ENCODE measurements at places on chromosomes 7 and 10.

GRCh38 chr7:82081644-82082224 is 311.9 kb upstream of the HGF start:
- DNase-seq: no peak

DNA sequence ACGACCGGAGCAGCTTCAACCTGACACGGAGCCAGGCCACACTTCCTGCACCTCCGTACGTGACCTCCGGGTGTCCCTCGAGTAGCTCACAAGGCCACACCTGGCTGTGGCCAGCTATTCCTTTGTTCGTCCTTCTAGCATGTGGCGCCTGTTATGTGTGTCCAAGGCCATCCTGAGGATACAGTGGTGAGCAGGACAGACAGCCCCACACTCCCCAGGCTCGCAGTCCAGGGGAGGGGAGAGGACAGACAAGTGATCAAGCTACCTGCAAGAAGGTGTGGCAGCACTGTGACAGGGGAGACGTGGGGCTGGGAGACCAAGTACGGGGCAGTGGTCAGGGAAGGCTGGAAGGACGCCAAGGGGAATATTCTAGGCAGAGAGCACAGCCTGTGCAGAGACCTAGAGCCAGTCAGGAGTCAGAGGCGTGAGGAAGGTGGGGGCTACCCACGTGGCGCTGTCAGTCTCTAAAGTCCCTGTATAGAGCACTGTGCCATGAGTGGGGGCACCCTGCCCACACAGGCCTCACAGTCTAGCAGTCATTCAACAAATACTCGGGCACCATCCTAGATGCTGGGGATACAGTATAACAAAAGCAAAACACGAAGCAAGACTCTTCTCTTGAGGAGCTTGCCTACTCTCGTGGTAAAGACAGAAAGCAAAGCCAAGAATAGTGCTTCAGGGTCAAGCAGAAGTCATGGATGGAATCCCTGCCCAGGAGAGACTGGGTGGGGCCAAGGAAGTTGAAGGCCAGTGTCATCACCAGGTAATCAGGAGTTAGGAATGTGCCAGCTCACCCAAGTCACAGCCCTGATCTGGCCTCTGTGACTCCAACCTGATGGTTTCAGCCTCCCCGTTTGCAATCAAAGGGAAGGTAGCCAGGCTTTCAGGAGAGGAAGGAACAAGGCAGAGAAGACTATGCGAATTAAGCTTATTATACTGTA is 58.6 kb downstream of the PROSER2 start:
- DNase-seq: no peak

DNA sequence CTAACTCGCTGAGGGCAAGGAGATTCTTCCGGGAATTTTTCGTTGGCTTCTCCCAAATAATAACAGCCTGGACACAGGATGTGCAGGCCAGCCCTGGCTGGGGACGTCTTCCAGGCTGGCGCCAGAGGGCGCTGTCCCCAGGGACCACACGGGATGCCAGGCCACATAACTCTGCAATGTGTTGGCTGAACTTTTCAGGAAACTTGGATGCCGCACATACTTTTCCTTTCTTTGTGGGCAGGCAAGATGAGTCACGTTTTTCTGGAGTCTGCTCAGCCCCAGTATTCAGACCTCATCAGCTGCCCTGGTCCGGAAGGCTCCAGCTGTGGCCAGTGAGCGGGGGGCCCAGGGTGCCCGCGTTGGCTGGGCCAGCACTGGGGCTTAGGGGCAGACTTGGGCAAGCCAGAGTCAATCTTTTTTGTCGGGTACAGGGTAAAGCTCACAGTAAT is 122.7 kb downstream of the PRKAG2 start:
- DNase-seq: peak; percentile 26

- no peak for DNase-seq
Measured at GRCh38 chr10:49375611-49376010, 20.3 kb downstream of the DRGX start.

GRCh38 chr10:77291596-77292505 is 345.8 kb downstream of the KCNMA1 start:
- DNase-seq: no peak

DNA sequence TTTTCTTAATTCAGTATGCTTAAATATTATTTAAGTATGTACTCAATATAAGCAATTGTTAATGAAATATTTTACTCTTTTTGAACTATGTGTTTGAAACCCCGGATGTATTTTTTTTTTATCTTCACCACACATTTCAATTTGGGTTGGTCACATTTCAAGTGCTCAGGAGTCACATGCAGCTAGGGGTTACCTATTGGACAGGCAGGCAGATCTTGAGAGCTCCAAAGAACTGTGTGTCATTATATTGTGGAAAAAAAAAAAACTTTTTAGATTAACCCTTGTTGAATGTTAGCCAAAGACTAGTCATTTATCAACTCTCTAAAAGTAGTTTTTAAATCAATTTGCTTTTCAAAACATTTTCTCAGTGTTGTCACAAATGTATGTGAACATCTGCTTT is 37.2 kb downstream of the IKZF1 start:
- DNase-seq: no peak

- no peak for DNase-seq
Measured at GRCh38 chr10:1632596-1632995, 104.7 kb downstream of the ADARB2 start.

GRCh38 chr7:45044338-45044737 is 44.3 kb downstream of the CCM2 start:
- no peak for DNase-seq

DNA sequence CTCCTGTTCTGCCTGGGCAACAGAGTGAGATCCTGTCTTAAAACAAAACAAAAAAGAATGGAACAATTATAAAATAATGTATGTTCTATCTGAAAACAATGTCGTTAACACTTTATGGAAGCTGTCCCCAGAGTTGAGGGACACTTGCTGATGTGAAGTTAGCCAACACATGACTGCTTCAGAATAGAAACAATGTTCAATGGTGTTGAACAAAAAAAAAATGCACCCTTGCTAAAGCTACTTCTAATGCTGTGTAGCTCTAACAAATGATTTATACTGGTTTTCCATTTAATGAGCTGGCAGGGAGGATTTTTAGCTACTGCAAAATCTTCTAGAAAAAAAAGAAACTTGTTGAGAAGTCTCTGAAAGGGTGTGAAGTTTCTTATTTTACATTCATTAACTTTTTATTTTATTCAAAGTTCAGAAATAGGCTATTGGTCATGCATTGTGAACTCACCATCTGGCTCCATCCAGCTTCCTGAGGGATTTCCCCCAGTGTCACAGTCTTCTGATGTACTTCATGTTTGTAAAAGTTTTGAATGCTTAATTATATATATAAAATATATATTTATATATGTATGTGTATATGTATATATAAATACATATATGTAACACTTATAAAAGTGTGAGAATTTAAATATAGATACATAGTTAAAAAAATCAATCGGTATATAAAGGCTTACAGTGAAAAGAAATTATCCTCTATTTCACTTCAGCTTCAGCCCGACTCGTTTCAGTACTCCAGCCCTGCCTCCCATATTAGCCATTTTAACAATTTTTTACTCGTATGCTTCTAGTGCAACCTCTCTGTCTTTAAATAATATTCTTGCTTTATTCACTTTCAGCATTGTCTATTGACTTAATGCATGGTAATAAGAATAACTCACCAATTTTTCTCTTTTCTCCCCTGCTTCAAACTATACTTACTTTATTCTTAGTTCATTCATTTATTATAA is 35.0 kb downstream of the HDAC9 start:
- DNase-seq: no peak

DNA sequence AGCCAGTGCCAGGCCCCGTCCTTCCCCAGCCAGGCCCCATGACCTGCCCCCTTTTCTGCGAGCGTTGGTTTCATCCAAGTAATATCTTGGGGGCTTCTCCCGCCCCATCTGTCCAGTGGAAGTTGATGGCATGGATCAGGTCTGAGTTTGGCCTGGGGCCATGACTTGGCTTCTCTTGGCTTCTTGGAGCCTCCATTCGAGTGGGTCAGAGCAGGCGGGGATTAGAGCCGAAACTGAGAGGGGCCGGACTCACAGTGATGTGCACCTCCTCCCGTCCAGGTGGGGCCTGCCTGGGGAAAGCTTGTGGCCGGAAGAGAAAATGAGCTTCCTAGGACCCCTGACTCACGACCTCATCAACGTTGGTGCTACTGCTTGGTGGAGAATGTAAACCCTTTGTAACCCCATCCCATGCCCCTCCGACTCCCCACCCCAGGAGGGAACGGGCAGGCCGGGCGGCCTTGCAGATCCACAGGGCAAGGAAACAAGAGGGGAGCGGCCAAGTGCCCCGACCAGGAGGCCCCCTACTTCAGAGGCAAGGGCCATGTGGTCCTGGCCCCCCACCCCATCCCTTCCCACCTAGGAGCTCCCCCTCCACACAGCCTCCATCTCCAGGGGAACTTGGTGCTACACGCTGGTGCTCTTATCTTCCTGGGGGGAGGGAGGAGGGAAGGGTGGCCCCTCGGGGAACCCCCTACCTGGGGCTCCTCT is 15.1 kb upstream of the LIMK1 start:
- no peak for DNase-seq

GRCh38 chr10:84265418-84265817 is 20.6 kb downstream of the RGR start:
- no peak for DNase-seq

DNA sequence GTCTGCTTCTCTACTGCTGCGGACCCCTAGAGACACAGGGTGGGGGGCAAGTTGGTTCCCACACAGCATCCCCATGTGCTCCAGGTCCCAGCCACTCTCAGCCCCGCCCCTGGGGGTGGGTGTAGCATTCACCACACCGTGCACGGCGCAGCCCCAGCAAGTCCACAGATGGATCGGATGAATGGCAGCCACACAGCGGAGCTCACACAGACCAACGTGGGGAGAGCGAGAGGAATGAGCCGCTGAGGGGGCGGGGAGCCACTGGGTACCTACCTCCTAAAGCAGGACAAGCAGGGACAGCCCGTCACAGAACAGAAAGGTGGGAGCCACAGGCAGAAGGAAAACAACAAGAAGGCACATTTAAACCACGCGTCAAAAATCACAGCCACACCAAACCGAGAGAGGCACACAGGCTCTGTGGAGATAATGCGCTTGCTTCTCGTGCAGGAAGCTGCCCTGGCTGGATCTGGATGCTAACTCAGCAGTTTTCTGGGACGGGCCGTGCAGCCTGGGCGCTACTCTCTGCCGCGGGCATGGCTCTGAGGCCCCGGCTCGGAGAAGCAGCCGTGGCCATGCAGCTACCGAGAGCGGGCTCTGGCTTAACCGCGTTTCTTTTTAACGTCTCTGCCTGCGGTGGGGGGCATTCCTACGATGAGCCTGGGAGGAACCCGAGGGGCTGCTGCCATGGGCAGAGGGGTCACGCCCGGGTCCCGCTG is 102.5 kb downstream of the CYTH3 start:
- DNase-seq: no peak

GRCh38 chr7:30281263-30281662 is 3.1 kb upstream of the ZNRF2 start:
- DNase-seq: no peak

DNA sequence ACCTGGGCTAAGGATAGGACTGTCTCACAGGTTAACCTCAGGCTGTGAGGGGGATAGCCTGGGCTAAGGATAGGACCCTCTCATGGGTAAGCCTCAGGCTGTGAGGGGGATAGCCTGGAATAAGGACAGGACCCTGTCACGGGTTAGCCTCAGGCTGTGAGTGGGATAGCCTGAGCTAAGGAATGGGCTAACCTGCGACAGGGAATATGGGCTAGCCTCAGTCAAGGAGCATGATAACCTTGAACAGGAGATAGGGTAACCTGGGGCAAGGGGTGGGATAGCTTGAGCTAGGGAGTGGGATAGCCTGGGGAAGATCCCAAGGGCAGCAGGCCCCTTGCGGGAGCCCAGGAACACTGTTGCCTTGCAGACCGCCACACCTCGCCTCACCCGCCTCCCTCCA is 42.7 kb downstream of the GRID2IP start:
- no peak for DNase-seq

DNA sequence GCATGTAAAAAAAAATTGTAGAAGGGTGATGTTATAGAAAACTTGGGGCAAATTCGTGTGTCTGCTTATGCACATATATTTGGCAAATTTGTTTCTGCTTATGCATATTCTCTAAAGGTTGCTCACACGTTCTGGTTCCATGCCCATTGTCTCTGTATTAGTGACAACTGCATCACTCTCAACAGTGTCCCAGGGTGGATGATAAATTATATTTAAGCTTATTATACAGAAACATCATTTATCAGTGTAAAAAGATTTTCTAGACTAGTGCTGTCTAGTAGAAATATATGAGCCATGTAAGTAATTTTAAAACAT is 4.1 kb downstream of the STK31 start:
- DNase-seq: no peak

DNA sequence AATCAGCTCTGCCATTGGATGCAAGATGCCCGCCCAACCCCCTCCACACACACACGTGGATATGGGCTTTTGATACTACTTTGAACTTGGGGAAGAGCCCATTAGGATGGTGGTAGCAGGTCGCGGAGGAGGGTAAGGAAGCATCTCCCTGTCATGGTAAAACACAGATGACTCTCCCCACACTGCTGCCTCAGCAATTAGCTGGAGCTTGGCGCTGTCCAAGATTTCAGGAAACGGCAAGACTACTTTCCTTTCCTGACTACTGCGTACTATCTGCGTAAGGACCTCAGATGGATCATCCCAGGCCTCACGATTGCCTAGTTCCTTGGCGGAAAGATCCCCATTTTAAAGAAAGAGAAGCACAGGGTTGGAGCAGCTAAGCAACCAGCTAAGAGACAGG is 134.3 kb downstream of the C10orf90 start:
- no peak for DNase-seq

GRCh38 chr10:66747451-66747850 is 178.4 kb upstream of the LRRTM3 start:
- no peak for DNase-seq

GRCh38 chr7:128833148-128833945 is 3.1 kb downstream of the FLNC start:
- no peak for DNase-seq

GRCh38 chr10:676178-676577 is 13.3 kb downstream of the DIP2C start:
- no peak for DNase-seq

GRCh38 chr7:38318803-38319416 is 45.5 kb upstream of the TARP start:
- DNase-seq: no peak

GRCh38 chr7:51035716-51036115 is 253.0 kb upstream of the GRB10 start:
- DNase-seq: no peak

- DNase-seq: no peak
Measured at GRCh38 chr7:55733241-55734140, 129.1 kb downstream of the SEPTIN14 start.

- no peak for DNase-seq
Measured at GRCh38 chr7:18221377-18222293, 194.0 kb upstream of the PRPS1L1 start.

DNA sequence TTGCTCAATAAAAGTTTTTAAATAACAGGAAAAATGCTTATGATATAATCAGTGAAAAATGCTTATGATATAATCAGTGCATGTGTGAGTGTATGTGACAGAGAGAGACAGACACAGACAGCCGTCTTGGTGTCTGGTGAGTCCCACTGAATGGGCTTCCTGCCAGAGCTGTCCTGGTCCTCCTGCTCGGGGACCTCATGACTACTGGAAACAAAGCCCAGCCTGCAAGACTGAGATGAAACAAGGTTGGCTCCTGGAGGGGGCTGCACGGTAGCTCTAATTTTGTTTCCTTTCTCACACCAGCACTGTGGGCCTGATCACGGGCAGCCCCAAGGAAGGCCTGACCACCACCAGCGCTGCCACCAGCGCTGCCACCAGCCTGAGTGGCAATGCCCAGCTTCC is 57.3 kb downstream of the NRP1 start:
- DNase-seq: no peak

- DNase-seq: no peak
Measured at GRCh38 chr10:77819210-77820112, 107.1 kb downstream of the DLG5 start.

- no peak for DNase-seq
Measured at GRCh38 chr10:63415640-63416244, 50.0 kb downstream of the JMJD1C start.
